ENCODE measurements at places on chromosomes 6 and 20.

GRCh38 chr6:98636941-98637340, 197.4 kb upstream of the POU3F2 start:
- DNase-seq = no peak

DNA sequence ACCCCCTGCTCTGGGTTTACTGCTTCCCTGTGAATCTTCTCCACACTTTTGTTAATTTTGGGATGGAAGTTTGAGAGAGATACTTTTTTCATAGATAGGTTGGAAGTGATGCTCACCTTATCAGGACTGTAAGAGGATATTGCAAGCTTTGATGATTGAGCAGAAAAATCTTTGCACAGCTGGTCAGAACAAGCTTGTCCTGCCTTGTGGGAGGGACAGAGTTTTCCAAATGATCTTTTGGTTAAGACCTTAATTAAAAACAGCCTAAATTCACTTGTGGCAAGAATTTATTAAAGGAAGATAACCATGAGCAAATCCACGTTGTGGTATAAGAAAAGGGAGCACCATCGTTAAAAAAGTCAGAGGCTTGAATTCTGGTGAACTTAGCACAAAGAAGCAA, 32.2 kb downstream of the E2F3 start:
- DNase-seq = no peak

DNA sequence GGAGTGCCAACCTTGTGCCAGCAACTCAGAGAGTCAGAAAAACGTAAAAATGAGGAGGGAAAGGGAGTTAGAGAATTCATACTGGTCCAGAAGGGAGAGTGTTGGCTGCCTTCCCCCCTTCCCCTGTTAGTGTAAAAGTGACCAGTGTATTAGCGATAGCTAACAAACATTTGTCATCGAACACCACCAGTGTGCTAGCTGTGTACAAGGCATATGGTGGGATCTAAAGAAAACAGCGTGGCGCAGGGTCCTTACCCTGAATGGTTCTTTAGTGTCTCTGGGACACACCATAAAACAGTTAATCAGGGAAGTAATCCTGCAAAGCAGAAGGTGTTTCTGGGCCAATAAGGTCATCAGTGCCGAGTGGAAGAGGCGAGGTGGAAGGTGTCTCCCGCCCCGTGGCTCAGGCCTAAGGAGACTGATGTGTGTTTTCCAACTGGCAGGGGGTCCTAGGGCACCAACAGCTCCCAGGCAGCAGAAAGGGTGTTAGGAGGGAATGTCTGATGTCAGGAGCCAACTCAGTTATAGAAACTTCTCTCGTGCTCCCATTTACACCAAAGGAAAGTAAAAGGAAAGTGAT, 91.9 kb downstream of the TCP11 start:
- DNase-seq = no peak

DNA sequence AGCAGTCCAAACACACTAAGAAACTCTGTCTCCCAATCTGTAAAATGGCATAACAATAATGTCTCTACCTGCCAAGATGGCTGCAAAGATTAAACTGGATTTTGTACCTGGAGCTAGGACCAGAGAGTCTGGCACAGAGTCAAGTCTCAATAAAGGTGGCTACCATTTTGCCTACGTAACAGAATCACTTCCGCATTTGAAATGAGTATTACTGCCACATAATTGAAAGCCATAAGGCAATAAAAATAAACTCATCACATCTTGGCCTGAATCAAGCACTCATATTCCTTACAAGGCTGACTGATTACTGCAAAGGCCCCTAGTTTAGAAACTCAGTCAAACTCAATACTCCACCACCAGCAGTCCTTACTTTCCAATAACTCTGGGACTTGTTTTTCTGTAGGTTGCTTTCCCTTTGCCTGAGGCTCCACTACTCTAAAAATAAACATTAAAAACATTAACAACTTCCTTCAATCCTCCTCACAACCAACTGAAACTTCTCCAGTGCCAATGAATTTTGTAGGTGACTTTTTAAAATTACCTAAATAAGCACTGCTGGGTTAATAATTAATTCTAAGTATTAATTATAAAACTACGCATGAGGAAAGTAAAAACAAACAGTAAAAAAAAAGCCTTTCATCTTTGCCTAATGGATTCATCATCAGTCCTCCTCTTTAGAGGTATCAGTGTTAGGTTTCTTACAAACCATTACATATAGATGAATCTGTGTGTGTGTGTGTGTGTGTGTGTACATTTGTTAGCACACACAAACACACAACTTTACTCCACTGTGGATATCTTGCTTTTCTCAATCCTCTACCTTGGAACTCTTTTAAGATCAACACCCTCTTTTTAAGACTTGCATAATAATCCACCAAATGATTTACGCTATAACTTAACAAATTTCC, 3.7 kb downstream of the KIF16B start:
- no peak for DNase-seq

- no peak for DNase-seq
These were observed 11.4 kb upstream of the MDFI start for GRCh38 chr6:41626917-41627316.

DNA sequence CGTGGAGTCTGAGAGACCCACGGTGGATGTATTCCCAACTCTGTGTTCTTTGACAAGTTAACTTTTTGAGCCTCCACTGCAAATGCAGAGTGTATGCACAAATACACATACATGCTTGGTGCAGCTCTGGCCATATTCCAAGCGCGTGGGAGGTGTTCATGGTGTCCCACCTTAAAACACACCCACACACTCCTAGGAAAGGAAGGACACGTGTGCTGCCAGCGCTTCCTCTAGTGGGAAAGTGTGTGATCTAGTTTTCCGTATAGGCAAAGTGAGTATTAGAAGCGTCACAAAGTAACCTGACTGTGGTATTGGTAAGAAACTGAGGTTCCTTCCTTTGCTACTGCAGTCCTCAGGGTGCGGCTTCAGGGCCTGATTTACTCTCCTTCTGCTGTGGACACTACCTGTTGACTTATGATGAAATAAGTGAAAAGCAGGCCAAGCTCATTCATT, 36.0 kb upstream of the MPC1 start:
- no peak for DNase-seq

DNA sequence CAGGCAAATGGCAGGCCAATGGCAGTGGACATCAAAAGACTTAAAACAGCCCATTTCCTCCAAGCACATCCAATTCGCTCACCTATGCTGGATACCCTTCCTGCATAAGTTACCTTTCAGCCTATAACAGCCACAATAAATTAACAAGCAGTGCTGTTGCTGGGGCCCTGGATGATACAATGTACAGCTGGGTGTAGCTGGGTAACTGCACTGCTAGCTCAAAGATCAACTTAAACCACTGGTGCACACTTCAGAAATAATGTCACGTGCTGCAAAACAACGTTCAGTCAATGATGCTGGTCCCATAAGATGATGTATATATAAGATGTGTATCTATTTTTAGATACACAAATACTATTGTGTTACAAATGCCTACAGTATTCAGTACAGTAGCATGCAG, 13.6 kb downstream of the IL20RA start:
- no peak for DNase-seq

DNA sequence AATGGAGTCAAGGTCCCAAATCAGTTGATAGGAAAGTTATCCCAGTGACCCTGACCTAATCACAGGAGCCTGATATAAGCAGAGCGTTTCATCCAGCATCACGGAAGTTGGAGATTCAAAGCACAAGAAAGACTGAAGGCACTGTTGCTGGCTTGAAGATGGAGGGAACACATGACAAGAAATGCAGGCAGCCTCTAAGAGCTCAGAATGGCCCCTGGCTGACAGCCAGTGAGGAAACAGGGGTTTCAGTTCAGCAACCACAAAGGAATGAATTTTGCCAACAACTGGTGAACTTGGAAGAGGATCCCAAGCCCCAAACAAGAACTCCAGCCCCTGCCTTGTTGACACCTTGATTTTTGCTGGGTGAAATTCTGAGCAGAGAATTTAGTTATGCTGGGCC, 778.5 kb downstream of the MAFB start:
- no peak for DNase-seq

DNA sequence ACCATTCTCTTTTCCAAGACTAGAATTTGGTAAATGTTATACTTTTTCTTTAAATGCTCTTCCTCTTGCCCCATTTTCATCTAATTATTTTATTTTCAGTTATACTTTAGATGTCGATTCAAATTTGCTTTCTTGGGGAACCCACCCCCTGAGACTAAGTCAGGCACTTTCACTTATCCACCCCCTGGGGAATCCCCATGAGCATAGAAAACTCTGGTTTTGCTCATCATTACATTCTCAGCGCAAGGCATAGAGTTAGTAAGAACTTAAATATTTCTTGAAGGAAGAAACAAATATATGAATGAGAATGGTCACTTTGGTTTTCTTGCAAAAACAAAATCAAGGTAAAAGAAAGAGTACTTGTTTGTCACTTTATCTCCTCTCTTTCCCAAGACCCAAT, 25.1 kb upstream of the HSF2 start:
- no peak for DNase-seq

GRCh38 chr20:15814911-15815310, 758.3 kb downstream of the KIF16B start:
- no peak for DNase-seq

DNA sequence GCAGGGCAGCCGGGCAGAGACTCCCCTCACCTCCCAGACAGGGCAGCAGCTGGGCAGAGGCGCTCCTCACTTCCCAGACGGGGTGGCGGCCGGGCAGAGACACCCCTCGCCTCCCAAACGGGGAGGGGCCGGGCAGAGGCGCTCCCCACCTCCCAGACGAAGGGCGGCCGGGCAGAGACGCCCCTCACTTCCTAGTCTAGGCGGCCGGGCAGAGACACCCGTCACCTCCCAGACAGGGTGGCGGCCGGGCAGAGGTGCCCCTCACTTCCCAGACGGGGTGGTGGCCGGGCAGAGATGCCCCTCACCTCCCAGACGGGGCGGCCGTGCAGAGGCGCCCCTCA, 6.6 kb upstream of the PRIM2 start:
- no peak for DNase-seq

- no peak for DNase-seq
These were observed 37.3 kb upstream of the TOP1 start for GRCh38 chr20:40991181-40991889.

GRCh38 chr6:42140032-42140431, 2.4 kb downstream of the C6orf132 start:
- no peak for DNase-seq

DNA sequence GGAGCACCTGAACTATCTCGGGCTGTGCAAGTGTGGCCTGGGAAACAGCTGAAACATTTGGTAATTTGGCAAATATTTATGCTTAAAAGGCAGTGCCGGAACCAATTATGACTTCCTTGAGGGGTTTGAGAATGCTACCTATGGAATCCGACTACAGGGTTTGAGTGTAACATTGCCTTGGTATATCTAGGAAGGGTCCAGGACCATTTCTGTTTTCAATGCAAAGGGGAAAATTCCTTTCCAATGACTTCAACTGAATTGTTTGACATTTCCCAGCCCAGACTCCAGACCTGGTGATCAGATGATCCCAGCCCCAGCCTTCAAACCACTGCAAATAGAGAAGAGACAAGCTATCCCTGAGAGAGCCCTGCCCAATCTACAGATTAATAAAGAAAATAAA, 4.6 kb upstream of the PPP1R3G start:
- DNase-seq = no peak

GRCh38 chr6:144144996-144145395, 5.3 kb upstream of the STX11 start:
- DNase-seq = no peak

- no peak for DNase-seq
These were observed 1.3 kb downstream of the CDYL start for GRCh38 chr6:4777394-4777935.

DNA sequence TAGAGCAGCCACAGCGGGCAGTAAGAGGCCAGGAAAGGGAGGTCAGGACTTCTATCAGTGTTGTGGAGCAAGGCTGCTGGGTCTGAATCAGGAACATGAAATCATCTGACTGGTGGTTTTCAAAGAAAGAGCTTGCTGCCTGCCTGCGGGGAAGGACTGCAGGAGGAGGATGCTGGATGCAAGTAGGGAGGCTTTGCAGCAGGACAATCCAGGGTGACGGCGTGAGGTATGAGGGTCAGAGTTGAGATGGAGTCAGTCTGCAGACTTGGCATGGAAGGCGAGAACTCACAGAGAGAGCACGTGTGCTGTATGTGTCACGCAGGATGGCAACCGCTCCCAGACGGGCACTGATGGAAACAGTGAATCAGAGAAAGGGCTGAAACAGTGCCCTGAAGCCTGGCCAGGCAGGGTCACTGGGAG, 59.2 kb upstream of the CD93 start:
- DNase-seq = no peak

DNA sequence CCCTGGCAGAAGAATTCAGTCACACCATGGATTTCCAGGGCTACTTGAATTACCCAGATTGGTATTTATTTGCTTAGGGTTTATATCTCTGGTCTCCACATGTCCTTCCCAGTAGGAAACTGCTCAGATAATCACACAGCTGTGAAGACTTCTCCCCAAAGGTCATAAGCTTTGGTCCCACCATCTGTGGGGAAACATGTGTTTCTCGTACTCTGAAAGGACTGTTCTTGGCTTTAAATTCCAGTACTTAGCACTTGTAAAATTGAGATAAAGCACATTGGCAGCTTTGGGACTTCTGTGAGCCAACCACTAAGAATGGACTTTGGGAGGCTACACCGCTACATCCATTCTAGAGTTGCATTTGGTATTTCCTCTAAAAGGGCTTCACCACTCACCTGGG, 205.3 kb upstream of the FOXA2 start:
- DNase-seq = no peak

GRCh38 chr20:53163486-53163885, 191.3 kb downstream of the TSHZ2 start:
- DNase-seq = no peak

DNA sequence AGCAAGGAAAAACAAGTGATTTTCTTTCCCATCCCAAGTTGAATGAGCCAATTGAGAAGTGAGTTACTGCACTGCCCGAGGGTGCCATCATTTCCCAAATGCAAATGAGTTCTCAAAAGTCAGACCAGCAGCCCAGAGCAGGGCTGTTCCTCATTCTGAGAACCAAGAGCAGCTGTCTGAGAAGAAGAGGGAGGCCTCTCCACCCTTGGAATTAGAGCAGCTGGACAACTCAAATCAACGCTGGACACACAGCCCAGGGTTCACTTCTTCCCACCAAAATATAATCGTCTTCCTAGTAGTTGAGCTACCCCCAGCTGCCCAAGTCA, 4.6 kb upstream of the PREX1 start:
- no peak for DNase-seq

GRCh38 chr20:7291946-7292345, 524.5 kb downstream of the BMP2 start:
- no peak for DNase-seq

DNA sequence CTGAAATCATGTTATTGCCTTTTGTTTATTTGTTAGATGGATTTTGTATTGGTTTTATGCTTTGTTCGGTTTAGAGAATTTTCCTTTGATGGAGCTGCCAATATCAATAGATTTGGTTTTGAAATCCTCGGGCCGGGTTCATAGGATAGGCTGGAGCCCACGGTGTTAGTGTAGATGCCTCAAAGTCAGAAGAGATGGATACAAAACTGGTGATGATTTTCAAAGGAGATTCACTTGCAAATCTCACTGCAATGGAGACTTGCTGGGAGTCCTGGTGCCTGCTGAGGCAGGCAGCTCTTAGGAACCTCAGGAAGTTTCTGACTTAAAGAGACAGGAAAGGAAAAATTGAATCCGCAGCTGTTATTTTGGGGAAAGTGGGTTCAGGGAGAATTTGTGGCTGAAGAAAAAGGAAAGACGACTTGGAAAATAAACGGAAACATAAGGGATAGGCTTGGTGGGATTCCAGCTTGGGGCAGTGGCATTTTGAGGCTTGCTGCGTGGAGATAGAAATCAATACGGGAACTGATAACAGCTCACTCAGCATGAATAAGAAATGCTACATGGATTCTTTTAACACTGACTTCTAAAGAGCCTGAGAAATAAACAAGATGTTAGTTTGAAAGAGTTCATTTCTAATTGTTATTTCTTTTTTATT, 241.6 kb downstream of the PHACTR1 start:
- DNase-seq = no peak

Measured in NCI-H1417 treated with DMSO at 0.1 percent for 48 hours (cell line).